ENCODE measurements at places on chromosomes 5 and 9.

- DNase-seq, result no peak
Observed at GRCh38 chr9:122133263-122133983, 26.2 kb downstream of the NDUFA8 start.

GRCh38 chr5:51172903-51173626, 210.2 kb upstream of the ISL1 start:
- DNase-seq, result no peak

DNA sequence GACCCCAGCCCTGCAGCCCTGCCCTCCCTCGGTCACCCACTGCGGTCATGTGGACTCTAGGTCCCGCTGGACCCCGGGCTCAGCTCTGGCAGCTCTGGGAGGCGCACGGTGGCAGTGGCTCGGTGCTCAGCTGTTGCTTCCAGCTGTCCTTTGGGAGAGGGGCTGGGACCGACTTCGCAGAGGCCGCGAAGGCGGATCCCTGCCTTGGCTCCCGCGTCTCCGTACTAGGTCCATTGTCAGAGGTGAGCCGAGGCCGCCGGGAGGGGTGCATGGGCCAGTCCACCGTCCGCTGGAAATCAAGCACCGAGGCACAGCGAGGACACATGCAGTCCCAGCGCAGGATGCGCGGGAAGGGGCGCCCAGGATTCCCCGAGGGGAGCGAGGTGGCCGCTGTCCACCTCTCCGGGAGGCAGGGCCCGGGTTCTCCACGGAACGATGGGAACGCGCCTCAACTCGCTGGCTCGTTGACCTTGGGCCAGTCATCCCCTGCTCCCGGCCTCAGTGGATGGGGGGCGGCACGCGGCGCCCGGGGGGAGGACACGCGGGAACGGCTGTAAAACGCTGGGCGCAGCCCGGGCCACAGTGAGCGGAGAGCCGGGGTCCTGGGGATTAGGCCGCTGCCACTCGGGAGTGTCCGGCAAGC, 732 bp downstream of the GBGT1 start:
- no peak for DNase-seq

DNA sequence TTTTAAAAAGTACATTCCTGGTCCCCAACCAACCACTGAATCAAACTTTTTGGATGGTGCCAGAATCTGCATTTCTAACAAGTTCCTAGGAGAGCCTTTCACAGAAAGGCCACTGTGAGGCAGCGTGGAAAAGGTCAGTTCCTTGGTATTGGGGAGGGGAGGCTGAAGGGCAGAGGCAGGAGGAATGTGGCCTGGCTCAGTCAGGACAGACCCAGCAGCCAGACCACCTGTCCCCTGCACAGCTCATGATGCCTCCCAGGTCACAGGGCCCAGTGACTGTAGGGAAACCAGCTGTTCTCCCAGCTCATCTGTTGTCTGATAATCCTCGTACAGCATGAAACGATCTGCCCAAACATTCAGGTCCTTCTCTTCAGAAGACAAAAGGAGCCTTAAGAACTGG, 132.9 kb downstream of the LHFPL2 start:
- no peak for DNase-seq

- DNase-seq, result no peak
Observed at GRCh38 chr9:121277518-121278295, 9.7 kb downstream of the GSN start.

DNA sequence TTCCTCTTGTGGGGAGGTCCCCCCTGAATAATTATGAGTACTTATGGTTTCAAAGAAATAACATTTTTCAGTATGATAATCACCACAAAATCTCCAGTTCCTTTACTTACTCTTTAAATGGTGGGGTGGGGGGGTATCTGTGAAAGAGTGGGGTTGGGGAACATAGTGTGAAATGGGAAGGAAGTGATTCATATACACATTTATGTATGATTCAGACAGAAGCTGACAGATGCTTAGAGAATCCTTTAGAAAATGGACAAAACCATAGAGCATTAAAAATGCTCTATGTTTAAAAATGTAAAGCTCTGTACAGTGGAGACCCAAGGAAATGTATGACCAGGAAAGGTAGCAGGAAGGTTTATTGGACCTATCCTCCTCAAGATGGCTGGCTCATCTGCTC, 267.5 kb upstream of the GRIA1 start:
- DNase-seq, result no peak

DNA sequence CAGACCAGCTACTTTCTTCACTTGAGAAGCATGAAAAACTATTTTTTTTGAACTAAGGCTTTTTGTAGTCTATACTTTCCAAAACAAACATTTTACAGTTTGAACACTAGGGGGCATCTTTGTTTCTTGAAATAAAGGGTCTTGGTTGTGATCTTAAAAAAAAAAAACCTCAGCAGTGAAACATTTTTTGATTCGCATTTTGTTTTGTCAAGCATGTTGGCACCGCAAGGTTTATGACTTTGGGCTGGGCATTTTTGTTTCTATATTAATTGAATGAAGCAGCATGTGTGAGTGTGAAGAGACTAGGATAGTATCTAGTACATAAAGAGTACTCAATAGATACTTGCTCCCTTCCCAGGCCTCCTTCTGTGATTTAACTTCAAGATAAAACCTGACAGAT, 31.6 kb upstream of the ACOT12 start:
- DNase-seq, result peak; percentile 55

GRCh38 chr9:126546036-126546435, 67.7 kb upstream of the LMX1B start:
- DNase-seq, result no peak

DNA sequence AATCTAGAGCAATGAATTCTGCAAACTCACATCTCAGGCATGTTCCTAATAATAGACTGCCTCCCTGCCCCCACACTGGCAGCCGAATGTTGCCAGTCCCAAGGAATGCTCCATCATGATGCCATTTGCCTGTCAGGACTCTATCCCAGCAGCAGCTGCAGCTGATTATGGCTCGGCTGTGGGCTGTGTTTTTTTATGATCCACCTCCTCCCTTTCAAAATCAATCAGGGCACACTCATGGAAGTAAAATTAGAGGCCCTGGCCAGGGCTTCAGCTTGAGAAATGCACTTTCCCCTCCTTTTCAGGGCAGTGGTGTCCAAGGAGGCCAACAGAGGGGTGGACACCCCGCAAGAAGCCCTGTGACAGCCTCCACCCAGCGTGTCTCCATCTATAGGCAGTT, 176.7 kb upstream of the S1PR3 start:
- DNase-seq, result no peak

DNA sequence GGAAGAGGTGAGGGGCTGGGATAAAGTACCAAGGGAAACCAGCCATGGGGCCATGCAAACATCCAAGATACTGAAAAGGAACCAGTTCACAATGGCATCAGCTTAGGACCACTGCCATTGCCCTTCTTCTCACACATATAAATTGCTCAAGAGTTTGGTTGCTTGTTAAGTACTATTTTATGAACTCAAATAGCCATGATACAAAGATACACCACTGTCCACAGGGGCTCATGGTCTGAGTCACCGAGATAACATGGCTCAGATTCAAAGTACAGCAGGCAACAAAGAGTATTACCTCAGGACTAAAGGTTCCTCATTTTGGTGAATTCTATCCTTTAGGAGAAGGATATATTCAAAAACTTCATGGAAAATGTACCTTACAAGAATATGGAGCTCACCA, 55.6 kb downstream of the FANCC start:
- no peak for DNase-seq

GRCh38 chr5:156473269-156473908, 146.4 kb downstream of the SGCD start:
- no peak for DNase-seq

- DNase-seq, result no peak
Observed at GRCh38 chr9:124718928-124719327, 52.2 kb downstream of the NR6A1 start.

- no peak for DNase-seq
Observed at GRCh38 chr5:168327451-168327850, 36.0 kb downstream of the WWC1 start.

GRCh38 chr9:106930477-106930876, 67.5 kb downstream of the ZNF462 start:
- DNase-seq, result no peak

GRCh38 chr9:115162946-115163345, 45.0 kb upstream of the TNC start:
- DNase-seq, result no peak

GRCh38 chr5:98963019-98963418, 34.2 kb upstream of the CHD1 start:
- DNase-seq, result no peak

- no peak for DNase-seq
Observed at GRCh38 chr9:34322899-34323591, 6.0 kb downstream of the KIF24 start.
